ENCODE measurements at places on chromosomes 11 and 22. TPM values are rescaled to one million over a fixed set of nuclear protein-coding genes. Genes with fewer than 3 reads are reported as not detected.

DNA sequence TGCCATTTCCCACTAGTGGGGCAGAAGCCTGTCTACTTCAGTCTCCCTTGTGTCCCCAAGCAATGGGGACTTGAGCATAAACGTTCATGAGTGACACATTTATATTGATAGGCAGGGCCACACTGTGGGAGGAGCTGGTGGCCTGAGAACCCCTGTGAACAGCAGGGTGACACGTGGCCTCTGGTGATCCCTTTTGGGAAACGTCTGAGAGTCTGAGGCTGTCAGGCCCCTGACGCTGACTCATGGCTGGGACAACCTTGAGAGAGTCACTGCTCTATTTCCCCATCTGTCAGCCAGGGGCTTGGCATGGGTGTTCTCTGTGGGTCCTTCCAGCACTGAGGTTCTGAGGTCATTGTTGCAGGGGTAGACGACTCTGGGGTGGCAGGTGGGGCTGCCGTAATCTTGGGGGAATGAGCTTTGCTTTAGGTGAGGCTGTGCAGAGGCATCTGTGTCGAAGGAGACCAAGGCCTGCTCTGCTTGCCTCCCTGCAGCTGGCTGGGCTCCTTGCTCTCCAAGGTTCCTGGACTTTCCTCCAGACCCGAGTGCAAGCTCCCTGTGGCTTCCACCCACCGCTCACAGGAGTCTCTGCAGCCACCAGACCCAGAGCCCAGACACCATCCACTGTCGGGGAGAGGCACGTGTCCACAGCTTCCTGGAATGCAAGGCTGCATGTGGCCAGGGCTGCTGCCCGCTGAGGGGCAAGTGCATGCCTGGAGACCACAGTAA, 54.7 kb downstream of the SMIM38 start:
- DNase-seq = peak; percentile 6

- DNase-seq = no peak
Observed at GRCh38 chr11:83818349-83818748, 532.2 kb upstream of the CCDC90B start.

GRCh38 chr22:47036352-47036751, 273.9 kb downstream of the TBC1D22A start:
- no peak for DNase-seq

DNA sequence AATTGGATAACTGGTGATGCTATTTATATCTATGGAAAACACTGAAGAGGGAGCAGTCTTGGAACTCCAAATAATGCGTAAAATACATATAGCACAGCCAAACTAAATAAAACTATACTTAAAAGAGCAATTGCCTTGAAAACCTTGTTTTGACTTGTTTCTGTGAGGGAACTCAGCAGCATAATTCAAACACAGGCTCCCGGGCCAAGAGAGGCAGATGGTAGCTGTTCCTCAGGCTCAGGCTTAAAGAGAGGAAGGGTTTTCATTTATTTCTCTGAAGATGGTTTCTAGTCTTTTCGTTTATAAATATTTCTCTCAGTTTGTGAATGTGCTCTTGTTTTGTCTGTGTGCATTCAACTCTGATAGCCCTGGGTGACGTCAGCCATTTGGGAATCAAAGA, 82.4 kb downstream of the FANCF start:
- DNase-seq = no peak

DNA sequence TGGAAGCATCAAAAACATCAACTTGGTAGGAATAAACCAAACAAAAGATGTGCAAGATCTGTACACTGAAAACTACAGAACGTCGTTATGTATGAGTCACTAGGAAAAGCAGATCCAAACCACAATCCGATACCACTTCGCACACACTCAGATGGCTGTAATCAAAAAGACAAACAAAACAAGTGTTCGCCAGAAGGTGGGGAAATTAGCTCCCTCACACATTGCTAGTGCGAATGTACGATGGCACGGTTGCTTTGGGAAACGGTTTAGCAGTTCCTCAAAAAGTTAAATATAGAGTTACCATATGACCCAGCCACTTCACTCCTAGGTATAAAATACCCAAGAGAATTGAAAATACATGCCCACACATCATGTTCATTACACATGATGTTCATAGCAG, 14.8 kb upstream of the CARD10 start:
- peak; percentile 38 for DNase-seq

- DNase-seq = no peak
Observed at GRCh38 chr11:28773606-28774005, 665.4 kb downstream of the METTL15 start.

GRCh38 chr22:38490915-38491314, 15.2 kb downstream of the DDX17 start:
- no peak for DNase-seq

GRCh38 chr11:64559351-64560138, 31.5 kb upstream of the SLC22A12 start:
- DNase-seq = no peak

- no peak for DNase-seq
Observed at GRCh38 chr22:28002863-28003565, 84.0 kb upstream of the PITPNB start.

DNA sequence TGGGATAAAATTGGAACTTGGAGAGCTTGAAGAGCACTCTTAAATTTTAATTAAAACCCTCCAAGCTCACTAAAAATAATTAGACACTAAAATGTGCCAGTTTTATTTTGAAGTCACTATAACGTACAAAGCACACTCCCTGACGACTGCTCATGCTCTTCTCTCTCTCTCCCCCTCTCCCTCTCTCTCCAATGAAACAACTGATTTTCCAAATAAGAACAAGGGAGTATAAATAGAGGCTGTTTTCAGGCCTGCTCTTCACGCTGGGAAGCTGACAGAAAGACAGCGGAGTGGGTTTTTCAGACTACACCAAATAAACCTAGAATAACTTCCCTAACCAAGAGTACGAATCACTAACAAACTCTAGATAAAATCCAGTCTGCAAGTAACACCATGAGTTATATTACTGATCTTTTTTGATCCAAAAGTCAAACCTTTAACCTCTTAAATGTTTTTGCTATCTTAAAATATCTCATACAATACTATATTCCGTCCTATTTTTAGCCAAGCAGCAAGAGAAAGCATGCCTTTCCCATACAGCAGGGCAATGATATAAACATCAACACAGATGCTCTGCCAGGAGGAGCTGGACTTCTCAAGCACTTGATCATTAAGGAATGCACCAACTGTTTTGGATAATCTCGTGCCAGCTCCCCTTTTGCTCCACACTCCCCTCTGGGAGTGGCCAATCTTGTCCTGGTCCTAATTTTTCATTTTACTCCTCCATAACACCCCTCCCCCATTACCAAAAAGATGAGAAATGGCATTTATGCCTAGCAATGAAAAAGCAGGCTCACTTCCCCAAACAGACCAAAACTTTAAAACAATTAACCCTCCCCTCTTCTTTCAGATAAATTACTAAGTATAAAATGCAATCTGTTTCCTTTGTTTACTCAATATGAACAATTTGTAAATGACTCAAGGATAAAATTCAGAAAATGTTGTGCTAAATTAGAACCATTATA, 116.9 kb downstream of the SOX6 start:
- DNase-seq = no peak

DNA sequence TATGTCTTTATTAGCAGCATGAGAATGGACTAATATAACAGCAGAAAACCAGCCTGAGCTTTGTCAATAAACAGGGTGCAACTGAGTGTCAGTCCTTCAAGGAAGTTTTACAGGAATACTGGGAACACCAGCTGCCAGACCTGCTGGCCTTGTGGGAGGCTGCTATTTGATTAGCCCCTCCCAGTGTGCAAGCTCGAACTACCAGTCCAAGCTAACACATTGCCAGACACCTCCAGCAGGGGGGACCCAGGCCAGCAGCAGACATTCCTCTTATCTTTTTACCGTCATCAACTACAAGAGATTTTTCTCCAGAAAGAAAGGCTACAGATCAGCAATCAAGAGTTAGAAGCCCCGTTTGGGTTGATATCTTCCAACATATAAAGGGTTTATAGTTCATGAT, 942.8 kb upstream of the TENM4 start:
- no peak for DNase-seq

- no peak for DNase-seq
Observed at GRCh38 chr11:45323601-45324249, 37.6 kb upstream of the SYT13 start.

GRCh38 chr11:121741761-121742361, 289.1 kb upstream of the SORL1-AS1 start:
- DNase-seq = no peak

GRCh38 chr11:87176044-87176443, 138.3 kb downstream of the TMEM135 start:
- DNase-seq = no peak

The CLP1 gene
- total RNA-seq = 16.1 TPM

The C11orf91 gene
- total RNA-seq = not detected

The TMPRSS5 gene
- total RNA-seq = 1.3 TPM

The VSIG10L2 gene
- not detected for total RNA-seq

The SLC22A12 gene
- not detected for total RNA-seq

The MIOX gene
- total RNA-seq = 5.2 TPM

The CHADL gene
- 1.4 TPM for total RNA-seq

The POU2AF1 gene
- total RNA-seq = 2.5 TPM

The SHISA8 gene
- total RNA-seq = 2.0 TPM

The OR52N4 gene
- total RNA-seq = 1.4 TPM

The LINC01488 gene
- not detected for total RNA-seq
